Stimulated activated CD4-positive, alpha-beta T cell treated with anti-CD3 and anti-CD28 coated beads, Interleukin-15, amount 100 ng/mL, for 1 hour (primary cell): ENCODE measurements at places on chromosomes 2 and 18.

- peak; percentile 79 for DNase-seq
Measured at GRCh38 chr2:10835052-10835970, 22.7 kb upstream of the PDIA6 start.

DNA sequence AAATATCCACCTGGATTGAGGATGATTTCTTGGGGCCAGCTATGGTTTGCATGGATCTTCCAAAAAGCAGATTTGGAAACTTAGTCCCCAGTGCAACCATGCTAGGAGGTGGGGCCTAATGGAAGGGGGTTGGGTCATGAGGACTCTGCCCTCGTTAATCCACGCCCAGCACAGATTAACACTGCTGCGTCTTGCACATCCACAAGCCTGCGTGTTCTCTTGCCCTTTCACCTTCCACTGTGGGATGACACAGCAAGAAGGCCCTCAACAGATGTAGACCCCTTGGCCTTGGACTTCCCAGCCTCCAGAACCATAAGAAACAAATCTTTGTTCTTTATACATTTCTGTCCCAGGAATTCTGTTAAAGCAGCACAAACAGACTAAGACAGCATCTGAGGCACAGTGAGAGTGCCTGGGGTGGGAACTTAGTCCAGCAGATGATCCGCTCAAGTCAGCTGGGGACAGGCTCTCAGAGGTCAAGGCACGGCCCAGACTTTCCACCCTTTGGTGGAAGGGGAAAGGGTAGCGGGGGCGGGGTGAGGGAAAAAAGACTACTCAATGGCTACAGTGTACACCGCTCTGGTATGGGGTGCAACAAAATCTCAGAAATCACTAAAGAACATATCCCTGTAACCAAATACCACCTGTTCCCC is 2.4 kb downstream of the RAB17 start:
- no peak for DNase-seq

- DNase-seq = no peak
Measured at GRCh38 chr2:69559442-69560146, 83.9 kb downstream of the AAK1 start.

DNA sequence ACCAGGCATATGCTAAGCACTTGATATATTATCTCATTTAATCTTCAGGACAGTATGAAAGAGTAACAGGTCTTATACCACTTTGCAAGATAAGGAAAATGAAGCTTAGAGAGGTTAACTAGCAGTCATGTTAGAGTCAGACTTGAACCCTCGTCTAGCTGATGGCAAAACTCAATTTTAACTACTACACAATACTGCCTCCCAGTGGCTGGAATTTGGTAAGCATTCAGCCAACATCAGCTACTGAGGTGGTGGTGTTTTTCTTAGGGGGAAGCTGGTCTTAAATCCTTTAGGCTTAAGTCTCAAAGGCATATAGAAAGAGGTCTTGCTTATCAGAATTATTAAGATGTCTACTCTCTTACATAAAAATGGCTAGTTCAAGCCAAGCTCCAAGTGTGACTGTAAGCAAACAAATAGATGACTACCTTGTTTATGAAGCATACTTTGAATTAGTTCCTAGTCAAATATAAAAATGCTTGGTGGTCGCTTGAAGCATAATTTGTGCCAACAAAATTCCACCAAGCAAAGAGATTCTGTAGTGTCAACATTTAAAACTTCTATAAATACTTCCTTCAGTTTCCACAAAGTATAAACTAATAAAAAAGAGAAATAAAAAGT is 325.4 kb upstream of the FIGN start:
- DNase-seq = no peak

DNA sequence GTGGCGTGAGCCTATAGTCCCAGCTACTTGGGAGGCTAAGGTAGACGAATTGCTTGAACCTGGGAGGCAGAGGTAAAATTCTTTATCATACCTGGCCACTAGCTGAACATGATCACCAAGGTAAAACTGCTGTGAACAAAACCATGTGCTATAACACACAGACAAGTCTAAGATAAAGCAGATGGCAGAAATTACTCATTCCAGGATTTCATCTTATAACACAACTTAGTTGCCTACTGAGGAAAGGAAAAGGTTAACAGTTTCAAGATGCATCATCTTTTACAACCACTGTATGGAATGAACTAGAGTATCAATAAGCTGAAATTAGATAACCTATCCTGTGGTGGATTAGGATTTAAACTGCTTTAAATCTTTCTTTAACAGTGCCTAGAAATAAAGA is 8.3 kb downstream of the ARL5A start:
- DNase-seq = no peak

DNA sequence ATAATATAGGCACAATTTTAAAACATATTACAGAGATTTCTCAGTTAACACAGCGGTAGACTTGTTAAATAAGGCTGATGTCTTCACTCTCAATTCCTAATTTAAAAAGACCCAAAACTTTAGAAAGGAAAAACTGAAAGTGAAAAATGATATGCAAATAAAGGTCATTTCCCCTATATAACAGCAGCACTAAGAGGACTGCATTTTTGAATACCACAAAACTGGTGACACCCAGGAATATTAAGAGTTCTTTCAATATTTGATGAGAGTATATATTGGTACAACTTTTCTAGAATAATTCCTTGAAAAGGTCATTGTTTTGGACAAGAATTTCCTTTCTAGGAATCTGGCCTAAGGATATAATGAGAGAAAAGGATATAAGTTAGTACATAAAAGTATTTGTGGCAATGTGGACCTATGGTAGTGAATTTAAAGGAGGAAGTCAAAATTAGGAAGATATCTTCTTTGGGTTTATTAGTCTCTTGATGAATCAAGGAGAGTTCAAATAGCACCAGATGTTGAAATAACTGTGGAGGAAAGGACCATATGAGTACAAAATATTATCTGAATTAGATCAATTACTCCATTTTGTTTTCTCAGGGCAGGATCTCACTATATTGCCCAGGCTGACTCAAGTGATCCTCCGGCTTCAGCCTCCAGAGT is 70.3 kb downstream of the TMEM237 start:
- DNase-seq = no peak

DNA sequence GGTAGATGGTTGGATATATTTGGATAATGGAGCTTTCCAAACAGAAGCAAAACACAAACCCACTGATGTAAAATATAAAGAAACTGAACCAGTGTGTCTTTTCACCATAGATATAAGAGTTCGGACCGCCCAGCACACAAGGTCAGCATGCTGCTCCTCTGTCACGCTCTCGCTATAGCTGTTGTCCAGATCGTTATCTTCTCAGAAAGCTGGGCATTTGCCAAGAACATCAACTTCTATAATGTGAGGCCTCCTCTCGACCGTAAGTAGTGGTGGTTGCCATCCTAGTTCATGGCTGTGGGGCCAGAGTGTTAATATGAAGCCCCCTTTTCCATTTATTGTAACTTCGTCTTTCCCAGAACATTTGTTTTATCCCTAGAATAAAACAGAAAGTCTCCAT is 125.2 kb upstream of the LYPD6 start:
- no peak for DNase-seq

DNA sequence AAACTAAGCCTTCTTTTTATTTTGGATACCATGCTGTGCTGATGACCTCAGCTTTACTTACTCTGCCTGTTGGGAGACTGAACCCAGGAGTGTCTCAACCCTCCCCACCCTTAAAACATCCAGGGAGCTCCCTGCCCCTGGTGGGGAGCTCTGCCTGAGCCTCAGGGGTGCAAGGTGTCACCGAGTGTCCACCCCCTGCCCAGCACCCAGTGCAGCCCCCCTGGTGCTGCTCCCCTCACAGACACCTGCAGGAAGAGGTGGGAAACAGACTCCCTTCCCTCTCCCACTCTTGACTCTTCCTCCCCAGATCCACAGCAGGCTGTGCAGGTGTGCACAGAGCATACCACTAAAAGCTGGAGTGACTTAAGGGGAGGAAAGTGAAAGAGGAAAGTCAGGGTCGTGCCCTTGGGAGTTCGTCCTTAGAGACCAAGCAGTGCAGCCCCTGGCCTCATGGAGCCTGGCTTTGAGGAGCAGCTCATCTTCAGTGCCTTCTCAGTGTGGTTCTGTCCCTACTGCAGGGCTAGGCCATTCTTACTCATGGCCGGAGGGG is 51.3 kb downstream of the MYO7B start:
- no peak for DNase-seq

DNA sequence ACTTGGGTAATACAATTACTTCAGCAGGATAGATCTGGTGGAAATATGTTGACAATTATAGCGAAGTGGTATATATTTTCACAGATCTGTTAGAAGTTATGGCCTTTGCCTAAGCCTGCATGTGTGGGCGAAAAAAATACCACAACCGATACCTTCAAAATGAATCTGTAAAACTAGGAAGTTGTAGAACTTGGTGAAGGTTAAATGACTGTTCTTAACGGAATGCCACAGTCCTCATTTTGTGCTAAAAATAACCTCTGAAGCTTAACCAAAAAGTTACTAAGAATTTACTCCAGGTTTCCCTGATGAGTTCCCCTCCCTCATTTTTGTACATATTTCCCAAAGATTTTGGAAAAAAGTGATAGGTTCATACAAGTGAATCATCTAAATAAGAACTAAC is 550.7 kb downstream of the THSD7B start:
- DNase-seq = no peak

DNA sequence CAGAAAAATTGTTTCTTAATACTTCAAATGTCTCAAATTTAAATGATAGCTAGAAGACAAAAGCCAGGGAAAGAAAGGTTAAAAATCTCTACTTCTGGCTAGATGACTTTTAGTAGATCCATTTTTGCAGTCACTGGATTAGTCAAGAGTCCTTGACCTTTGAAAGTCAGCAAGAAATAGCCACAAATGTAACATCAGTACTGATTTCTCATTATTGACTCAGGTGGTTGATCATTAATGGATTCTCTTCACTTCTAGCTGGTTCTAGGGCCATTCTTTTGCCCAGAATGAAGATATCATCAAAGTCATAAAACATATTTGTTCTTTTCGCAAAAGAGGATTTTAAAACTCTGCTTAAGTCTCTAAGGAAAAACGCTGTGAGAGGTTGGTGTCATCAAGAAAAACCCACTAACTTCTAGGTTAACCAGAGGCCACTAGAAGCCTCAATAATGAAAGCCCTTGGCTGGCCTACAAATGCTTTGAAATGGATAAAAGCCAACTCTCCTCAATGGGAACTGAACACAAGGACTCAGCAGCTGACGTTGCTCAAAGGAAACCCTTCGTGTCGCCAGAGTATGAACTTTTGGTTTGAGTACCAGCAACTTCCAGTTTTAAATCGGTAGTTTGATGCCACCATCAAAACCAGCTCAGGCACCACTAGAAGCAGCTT is 66.3 kb downstream of the IRS1 start:
- DNase-seq = no peak

DNA sequence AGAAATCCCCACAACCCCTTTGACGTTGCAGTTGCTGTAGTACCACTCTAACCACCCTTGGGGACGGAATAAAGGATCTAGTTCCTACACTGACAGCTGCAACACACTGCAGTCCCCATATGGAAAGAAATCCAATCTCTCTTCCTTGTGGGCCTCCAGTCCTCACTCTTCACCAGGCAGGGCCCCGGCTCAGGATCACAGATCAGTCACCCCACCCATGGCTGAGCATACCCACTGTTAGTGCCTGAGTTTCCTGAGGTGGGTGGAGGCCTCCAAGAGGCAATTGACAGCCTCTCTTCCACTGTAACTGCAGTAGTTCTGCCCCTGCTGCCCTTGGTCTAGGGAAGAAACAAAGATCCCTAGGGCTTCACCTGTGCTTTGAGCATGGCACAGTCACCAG is 670.0 kb upstream of the CDH2 start:
- no peak for DNase-seq

DNA sequence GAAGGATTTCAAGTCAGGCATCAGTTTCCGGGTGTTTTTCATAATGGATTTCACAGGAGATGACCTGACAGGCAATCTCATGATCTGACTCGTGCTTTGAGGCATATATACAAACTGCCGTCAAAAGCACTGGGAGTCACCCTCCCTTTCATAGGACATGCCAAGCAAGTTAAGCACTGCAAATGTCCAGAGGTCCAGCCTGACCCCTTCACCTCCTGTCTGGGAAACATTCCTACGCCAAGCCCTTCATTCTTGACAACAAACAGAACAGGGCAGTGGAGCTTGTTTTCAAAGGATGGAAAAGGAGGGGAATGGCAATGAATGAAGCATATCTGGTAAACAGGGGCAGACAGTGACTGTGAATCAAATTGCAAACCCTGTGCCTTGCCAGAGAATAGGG is 963.6 kb downstream of the BCL11A start:
- DNase-seq = no peak

DNA sequence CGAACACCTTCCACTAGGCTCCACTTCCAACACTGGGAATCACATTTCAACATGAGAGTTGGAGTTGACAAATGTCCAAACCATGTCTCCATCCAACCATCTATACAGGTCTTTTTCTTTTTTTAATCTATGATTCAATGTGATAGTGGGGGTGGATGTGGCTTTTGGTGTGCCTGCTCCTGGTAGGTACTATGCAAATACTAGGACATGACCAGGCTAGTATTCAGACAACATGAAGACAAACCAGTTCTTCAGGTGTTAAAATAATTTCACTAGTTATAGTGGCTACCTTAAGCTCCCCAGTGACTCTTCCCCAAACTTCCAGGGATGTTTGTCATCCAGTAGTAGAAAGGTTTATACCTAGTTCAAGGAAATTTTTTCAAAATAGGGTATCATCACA is 387.5 kb downstream of the CDH2 start:
- DNase-seq = no peak

DNA sequence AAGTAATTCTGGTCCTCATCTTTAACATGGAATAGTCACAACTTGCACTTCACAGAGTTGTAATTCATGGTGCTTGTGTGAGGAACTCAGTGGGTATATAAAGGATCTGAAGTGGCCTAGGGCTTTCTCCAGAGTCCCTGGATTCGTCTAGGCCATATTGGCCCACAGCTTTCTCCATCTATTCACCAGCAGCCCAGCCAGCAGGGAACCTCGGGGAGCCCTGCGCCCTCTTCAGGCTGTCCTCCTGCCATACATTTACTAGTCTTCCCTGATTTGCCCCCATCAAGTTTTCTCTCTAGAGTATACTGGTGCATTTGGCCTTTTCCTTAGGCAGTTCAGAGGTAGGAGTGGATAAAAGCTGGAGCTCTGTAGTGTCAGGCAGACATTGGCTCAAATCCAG is 278.3 kb downstream of the MYCN start:
- no peak for DNase-seq

DNA sequence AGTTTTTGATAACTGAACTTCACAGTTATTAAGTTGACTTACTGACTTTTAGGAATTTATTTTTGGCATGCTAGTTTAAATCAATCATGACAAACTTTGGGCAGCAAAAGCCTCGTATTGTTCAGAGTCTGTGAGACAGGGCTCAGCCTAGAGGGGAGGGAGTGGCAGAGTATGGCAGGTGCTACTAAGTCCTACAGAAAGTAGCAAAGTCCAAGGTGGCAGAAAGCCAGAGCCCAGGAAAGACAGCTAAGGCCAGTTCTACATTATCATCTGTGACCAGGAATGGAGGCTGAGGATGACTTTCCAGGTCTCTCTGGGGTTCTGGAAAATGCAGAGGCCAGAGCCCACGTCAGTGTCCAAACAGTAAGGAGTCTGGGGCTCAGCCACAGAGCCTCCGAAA is 34.2 kb downstream of the CHST10 start:
- DNase-seq = no peak
